ENCODE measurements at places on chromosomes 13 and 19. TPM values are rescaled to one million over a fixed set of nuclear protein-coding genes. Genes with fewer than 3 reads are reported as not detected.
A peak's percentile ranks its signal among the peaks of the same experiment; 100 is the strongest.

DNA sequence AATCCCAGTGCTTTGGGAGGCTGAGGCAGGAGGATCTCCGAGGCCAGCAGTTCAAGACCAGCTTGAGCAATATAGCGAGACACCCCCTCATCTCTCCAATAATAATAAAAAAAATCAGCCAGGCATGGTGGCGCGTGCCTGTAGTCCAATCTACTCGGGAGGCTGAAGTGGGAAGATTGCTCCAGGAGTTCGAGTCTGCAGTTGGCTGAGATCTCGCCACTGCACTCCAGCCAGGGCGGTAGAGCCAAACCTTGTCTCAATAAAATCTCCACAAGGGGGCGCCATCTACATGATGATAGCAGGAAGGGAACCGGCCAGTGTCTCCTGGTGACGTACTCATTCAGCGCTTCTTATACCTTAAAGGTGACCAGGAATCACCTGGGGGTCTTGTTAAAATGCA lies 13.6 kb upstream of the C5AR1 start:
- peak; percentile 50 for DNase-seq
- no peak overlapping the region for H3K4me3 ChIP-seq
- H3K27ac ChIP-seq, result no peak overlapping the region
- H3K4me1 ChIP-seq, result no peaks in the 10 kb centered on the region

- peaks cover 2% of the 10 kb centered on the region for H3K27me3 ChIP-seq
- peak within 1 kb of the TSS; percentile 86 for H3K4me3 ChIP-seq
- H3K36me3 ChIP-seq, result no peaks in the 10 kb centered on the region
- peaks cover 17% of the 10 kb centered on the region for H3K4me1 ChIP-seq
Measured at GRCh38 chr19:4638828-4639530, at the start of gene TNFAIP8L1. Gene TNFAIP8L1 (plus strand): TSS chr19:4639516. CDS start chr19:4651870, 12,354 bp downstream.

GRCh38 chr13:64801768-64802167 lies 2428.4 kb downstream of the PCDH9 start:
- no peaks in the 10 kb centered on the region for H3K27me3 ChIP-seq
- H3K36me3 ChIP-seq, result no peaks in the 10 kb centered on the region
- H3K27ac ChIP-seq, result no peak overlapping the region

DNA sequence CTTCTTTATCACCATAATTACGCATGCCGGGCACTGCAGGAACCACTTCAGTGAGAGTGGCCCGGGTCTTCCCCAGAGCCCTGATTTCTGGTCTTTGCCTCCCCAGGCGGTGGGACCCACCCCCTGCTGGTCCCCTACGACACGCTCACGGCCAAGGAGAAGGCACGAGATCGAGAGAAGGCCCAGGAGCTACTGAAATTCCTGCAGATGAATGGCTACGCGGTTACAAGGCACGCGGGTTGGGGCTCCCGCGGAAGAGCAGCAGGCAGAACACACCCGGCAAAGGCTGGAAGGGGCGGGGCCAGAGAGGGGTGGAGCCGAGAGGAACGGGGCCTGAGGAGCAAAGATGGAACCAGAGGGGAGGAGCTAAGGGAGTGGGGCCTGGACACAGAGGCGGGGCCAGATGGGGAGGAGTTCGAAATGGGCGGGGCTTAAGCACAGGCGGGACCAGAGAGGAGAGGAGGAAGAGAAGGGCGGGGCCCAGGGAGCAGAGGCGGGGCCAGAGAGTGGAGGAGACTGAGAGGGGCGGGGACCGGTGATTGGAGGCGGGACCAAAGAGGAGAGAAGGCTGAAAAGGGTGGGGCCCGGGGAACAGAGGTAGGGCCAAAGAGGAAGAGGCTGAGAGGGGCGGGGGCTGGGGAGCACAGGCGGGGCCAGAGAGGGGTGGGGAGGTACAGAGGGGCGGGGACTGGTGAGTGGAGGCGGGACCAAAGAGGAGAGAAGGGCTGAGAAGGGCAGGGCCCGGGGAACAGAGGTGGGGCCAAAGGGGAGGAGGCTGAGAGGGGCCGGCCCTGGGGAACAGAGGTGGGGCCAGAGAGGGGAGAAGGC lies 73.4 kb downstream of the RYR1 start:
- H3K27me3 ChIP-seq, result peaks cover 6% of the 10 kb centered on the region
- no peak overlapping the region for H3K4me3 ChIP-seq
- H3K27ac ChIP-seq, result no peak overlapping the region
- DNase-seq, result peak; percentile 4
- H3K36me3 ChIP-seq, result no peaks in the 10 kb centered on the region

- no peak overlapping the region for H3K4me3 ChIP-seq
- DNase-seq, result no peak
- H3K36me3 ChIP-seq, result no peaks in the 10 kb centered on the region
- H3K27ac ChIP-seq, result no peak overlapping the region
- H3K4me1 ChIP-seq, result peaks cover 9% of the 10 kb centered on the region
Measured at GRCh38 chr19:49136771-49137171, 17.4 kb downstream of the PPFIA3 start.

DNA sequence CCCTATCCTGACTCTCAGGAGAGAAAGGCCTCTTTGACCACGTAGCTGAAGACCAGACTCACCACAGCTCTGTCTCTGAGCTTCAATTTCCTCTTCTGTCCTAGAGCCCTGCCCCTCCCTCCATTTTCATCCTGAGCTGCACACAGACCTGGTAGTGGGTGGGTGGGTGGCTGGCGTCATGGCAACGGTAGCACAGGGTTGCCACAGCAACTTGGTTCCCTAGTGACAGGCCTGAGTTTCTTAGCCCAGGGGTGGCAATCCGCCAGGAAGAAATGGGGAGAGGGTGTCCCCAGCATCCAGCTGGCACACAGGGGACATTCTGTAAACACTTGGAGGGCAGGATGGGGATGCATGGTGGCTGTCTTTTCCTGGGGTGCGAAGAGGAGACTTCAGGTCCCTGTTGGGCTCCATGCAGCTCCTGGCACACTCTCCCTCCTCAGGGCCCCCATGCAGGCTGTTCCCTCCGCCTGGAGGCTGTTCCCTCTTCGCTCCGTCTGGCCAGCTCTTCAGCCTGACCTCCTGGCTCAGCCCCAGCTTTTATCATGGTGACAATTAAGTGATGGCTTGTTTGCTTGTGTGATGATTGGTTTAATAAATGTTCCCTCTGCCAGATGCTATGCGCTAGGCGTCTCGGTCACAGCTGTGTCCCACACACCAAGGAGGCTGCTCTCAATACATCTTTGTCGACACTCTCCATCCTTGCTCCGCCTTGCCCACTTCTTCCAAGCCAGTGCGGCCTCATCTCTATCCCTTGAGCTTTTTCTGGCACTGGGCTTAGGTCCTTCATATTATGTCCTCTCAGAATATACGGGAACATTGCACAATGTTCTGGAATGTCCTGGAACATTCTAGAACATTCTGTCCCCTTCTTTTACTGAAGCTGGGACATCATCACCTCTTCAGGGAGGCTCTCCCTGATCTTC lies 7.4 kb upstream of the KLHL26 start:
- H3K27me3 ChIP-seq, result no peaks in the 10 kb centered on the region
- H3K4me1 ChIP-seq, result no peaks in the 10 kb centered on the region
- H3K36me3 ChIP-seq, result no peaks in the 10 kb centered on the region
- no peak overlapping the region for H3K4me3 ChIP-seq
- no peak overlapping the region for H3K27ac ChIP-seq

- H3K36me3 ChIP-seq, result peaks cover 19% of the 10 kb centered on the region
- no peak overlapping the region for H3K4me3 ChIP-seq
Measured at GRCh38 chr19:17339088-17339741, 1.9 kb downstream of the GTPBP3 start.

DNA sequence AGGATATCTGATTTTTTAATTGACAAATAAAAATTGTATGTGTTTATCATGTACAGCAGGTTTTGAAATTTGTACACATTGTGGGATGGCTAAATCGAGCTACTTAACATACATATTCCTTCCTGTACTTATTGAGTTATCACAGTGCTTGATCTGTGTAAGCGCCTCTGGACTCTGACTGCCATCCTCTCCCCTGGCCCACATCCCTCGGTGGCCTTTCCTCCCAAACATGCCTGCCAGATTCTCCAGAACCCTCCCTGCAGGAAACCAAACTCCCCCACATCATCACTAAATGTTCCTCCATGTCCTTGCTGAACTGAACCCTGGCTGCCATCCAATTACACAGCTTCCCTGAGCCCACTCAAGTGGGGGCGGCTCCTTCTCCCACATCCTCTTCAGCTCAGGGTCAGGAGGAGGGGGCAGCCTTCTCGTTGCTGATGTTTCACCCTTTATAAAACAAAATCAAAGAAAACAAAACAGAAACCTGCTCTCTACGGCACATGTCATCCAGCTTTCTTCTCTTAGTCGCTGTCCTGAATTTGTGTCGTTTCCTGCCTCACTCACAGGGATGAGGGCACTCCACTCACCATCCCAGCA lies 97.1 kb upstream of the SPATA13 start:
- H3K4me3 ChIP-seq, result no peak overlapping the region
- H3K36me3 ChIP-seq, result no peaks in the 10 kb centered on the region
- H3K27me3 ChIP-seq, result no peaks in the 10 kb centered on the region
- H3K27ac ChIP-seq, result peak overlapping the region; percentile 40
- peaks cover 29% of the 10 kb centered on the region for H3K4me1 ChIP-seq
- no peak for DNase-seq

GRCh38 chr19:4414144-4414799 lies 11.8 kb downstream of the CHAF1A start:
- peaks cover 67% of the 10 kb centered on the region for H3K36me3 ChIP-seq
- no peak overlapping the region for H3K4me3 ChIP-seq
- H3K27ac ChIP-seq, result no peak overlapping the region
- no peak for DNase-seq
- no peaks in the 10 kb centered on the region for H3K4me1 ChIP-seq
- H3K27me3 ChIP-seq, result no peaks in the 10 kb centered on the region

GRCh38 chr19:41937525-41938468 lies 9.5 kb upstream of the ERFL start:
- no peak overlapping the region for H3K4me3 ChIP-seq
- no peak overlapping the region for H3K27ac ChIP-seq
- no peak for DNase-seq

- H3K27me3 ChIP-seq, result no peaks in the 10 kb centered on the region
- H3K27ac ChIP-seq, result no peak overlapping the region
- no peak for DNase-seq
- peaks cover 10% of the 10 kb centered on the region for H3K4me1 ChIP-seq
- peaks cover 36% of the 10 kb centered on the region for H3K36me3 ChIP-seq
- H3K4me3 ChIP-seq, result no peak overlapping the region
Measured at GRCh38 chr19:50020481-50020880, 4.7 kb downstream of the VRK3 start.

GRCh38 chr13:48405875-48406274 lies 7.0 kb downstream of the LPAR6 start:
- no peak overlapping the region for H3K4me3 ChIP-seq
- H3K27me3 ChIP-seq, result no peaks in the 10 kb centered on the region
- H3K4me1 ChIP-seq, result peaks cover 9% of the 10 kb centered on the region
- H3K27ac ChIP-seq, result no peak overlapping the region
- no peaks in the 10 kb centered on the region for H3K36me3 ChIP-seq
- no peak for DNase-seq

DNA sequence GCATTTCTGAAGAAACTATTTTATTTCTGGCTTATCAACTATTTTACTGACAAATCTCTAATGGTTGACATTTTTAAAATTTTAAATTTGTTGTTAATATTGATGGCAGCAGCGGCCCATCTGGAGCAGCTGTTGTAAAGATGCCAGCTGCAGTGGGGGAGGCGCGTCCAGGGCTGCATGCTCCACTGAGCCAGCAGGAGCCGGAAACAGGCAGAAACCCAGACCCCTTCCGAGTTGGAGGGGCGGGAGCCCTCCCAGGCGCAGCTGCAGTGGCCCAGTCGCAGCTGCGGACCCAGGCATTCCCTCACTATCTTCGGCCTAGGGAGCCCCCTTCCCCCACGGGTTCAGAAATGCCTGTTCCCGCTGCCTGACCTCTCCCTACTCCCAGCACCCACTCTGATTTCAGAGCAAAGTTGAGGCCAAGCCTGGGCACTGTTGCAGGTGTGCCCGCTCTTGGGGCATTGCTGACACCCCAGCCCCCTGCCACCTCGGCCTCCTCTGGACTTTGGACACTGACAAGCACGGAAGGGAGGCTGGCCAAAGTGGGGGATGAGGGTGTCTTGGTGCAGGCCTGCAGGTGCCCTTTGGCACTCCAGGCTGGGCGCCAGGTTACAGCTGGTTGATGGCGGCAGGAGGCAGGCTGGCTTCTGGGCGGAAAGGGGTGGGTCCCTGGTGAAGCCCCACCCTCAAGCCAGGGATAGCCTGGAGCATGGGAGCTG lies 69.2 kb downstream of the PIBF1 start:
- H3K27me3 ChIP-seq, result no peaks in the 10 kb centered on the region
- peaks cover 19% of the 10 kb centered on the region for H3K36me3 ChIP-seq
- H3K4me3 ChIP-seq, result no peak overlapping the region
- H3K27ac ChIP-seq, result no peak overlapping the region
- H3K4me1 ChIP-seq, result no peaks in the 10 kb centered on the region
- DNase-seq, result no peak

DNA sequence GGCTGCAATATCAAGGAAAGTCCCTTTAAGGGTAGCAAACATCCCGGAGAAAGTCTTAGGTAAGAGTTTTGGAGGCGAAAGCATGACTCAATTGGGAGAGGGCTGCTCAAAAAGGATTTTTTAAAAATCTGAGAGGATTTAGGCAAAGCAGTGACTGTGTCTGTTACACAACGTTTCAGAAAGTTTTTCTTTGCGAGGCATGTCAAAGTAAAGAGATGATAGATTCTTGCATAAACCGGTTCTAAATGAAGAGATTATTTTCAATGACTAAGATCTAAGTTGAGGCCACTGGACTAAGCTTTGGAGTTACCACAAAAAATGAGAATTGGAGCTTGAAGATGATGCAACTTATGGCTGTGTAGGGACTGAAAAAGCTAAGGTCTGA lies 43.7 kb upstream of the ENOX1 start:
- H3K36me3 ChIP-seq, result no peaks in the 10 kb centered on the region
- no peaks in the 10 kb centered on the region for H3K4me1 ChIP-seq
- no peak overlapping the region for H3K4me3 ChIP-seq
- DNase-seq, result no peak

DNA sequence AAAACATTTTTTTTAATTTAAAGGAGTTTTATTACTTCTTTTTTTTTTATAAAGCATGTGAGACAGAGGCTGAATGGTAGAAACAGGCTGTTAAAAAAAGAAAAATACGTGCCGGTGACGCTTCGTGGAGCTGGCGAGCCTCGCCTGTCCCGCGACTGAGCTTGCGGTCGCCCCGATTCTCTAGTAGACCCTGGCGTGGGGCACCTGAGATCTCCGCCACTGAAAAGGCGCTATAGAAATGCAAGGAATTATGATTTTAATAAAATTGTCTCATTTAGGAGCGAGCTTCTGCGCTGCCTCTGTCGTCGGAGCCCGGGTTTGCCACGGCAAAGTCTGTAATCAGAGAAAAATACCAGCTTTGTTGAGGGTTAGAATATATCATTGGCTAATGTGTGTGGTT lies 18.4 kb downstream of the NFIX start:
- H3K36me3 ChIP-seq, result no peaks in the 10 kb centered on the region
- H3K27me3 ChIP-seq, result peaks cover 78% of the 10 kb centered on the region
- H3K4me3 ChIP-seq, result no peak overlapping the region
- H3K4me1 ChIP-seq, result peaks cover 14% of the 10 kb centered on the region

Gene LMTK3
- 0.19 TPM for total RNA-seq

Gene SERP2
- 5.5 TPM for total RNA-seq

Gene OR10H1
- total RNA-seq, result not detected

Gene SMIM24
- total RNA-seq, result 38.6 TPM

Gene USHBP1
- total RNA-seq, result 0.76 TPM

Gene ZNF283
- 5.9 TPM for total RNA-seq

Measured in thymus (tissue), 14 donors.